ENCODE measurements at places on chromosomes 6 and 20.

- peak; percentile 86 for DNase-seq
These were observed at the start of gene TEAD3 for GRCh38 chr6:35496841-35497570. Gene TEAD3, minus strand, starts transcription at chr6:35497079.

DNA sequence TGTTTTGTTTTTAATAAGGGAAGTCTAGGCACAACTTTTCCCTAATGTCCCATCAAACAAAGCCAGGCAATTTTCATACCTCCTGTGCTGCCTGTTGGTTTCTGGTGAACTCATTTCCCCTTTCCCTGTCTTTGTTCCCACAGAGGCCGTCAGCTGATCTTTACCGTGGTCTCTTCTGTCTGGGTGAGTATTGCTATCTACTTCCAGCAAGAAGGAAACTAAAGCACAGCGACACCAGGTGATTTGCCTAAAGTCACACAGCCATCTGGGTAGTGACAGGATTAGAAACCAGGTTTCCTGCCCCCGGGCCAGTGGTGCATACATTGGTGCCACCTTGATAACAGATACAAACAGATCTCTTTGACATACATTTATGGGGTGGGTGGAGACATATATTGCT lies 59.6 kb downstream of the RAB44 start:
- DNase-seq: no peak

- DNase-seq: no peak
These were observed 26.0 kb upstream of the KIF16B start for GRCh38 chr20:16599257-16599656.

GRCh38 chr6:41502566-41502916 lies 43.6 kb upstream of the FOXP4 start:
- DNase-seq: no peak

DNA sequence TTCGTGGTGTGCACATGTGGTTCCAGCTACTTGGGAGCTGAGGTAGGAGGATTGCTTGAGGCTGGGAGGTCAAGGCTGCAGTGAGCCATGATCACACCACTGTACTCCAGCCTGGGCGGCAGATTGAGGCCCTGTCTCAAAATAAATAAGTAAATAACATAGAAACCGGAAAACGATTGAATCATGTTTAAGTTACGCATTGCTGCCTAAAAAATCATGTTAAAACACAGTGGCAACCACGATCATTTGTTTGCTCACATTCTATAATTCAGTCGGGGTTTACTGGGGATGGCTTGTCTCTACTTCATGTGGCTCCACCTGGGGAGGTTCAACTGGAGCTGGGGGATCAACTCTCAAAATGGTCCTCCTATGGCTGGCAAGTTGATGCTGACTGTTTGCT lies 8.2 kb upstream of the CDKN1A start:
- no peak for DNase-seq

GRCh38 chr20:44829688-44830087 lies 19.3 kb upstream of the RIMS4 start:
- no peak for DNase-seq

- DNase-seq: no peak
These were observed 25.7 kb upstream of the IRF4 start for GRCh38 chr6:365835-366234.

All from H54 (cell line).